CD4-positive, alpha-beta memory T cell (primary cell): ENCODE measurements at places on chromosomes 3 and 15.
A peak's percentile ranks its signal among the peaks of the same experiment; 100 is the strongest.

- DNase-seq: no peak
These were observed 281.0 kb upstream of the TBL1XR1 start for GRCh38 chr3:177478170-177478867.

DNA sequence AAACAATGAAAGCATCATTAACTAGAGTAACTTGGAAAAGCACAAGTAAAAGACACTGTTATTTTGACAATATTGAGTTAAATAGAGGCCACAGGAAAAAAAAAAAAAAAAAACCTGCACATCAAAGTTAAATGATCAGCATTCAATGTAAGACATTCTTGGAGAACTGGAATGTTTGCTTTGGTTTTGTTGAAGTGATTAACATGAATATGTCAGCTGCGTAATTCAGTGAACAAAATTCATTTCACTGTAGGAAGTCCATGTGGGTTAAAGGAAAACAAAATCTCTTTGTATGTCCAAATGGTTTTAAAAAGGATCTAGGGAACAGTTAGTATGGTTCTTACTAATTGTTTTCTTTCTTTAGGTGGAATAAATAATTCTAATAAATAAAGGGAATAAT, 252.8 kb upstream of the CNTN6 start:
- DNase-seq: no peak

DNA sequence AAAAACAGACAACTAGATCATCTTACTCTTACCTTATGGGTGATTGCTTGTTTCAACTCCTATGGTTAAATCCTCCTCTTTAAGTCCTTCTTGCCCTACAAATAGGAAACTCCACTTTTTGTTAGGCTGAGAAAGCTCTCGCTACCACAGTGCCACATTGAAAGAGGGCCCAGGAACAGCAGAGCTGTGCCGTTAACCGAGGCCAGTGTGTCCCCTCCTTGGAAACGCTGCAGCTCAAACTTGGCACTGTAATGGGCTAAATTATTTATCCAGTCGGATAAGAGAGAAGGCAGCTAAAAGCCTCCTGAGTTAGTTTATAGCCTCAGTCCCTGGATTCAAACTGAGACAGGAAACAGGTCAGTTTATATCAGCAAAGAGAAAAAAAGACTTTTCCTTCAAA, 46.1 kb downstream of the KBTBD12 start:
- DNase-seq: no peak

DNA sequence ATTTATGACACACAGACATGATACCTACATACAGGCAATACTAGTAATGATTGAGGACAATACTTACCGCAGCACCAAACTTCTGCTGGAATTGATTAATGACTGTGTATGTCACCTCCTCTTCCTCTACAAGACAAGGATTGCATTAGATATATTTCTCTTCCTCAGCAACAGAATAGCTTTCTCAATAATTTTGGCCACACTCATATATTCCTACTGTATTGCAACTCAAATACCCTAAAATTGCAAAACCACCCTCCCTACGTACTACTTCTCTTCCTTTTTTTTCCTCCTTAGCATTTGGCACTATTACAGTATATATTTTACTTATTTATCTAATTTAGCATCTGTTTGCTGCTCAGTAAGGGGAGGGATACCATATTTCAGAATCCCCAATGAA, 14.8 kb downstream of the EXD1 start:
- DNase-seq: no peak

- DNase-seq: no peak
These were observed 1029.2 kb downstream of the OTOL1 start for GRCh38 chr3:162525771-162526170.

- no peak for DNase-seq
These were observed 70.3 kb downstream of the LYSMD4 start for GRCh38 chr15:99662903-99663302.

DNA sequence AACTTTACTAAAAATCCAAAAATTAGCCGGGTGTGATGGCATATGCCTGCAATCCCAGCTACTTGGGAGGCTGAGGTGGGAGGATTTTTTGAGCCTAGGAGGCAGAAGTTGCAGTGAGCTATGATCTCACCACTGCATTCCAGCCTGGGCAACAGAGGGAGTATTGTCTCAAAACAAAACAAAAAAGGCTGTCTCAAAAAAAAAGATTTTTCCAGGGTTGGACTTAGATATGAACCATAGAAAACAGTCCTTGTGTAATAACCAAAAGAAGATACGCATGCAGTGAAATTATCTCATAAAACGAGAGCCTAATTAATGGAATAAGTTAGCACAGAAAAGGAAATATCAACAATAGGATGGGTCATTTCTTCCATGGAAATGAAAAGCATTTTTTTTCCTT, 320.4 kb upstream of the RASGRP1 start:
- DNase-seq: no peak

- DNase-seq: no peak
These were observed 135.5 kb upstream of the COL8A1 start for GRCh38 chr3:99502871-99503270.

DNA sequence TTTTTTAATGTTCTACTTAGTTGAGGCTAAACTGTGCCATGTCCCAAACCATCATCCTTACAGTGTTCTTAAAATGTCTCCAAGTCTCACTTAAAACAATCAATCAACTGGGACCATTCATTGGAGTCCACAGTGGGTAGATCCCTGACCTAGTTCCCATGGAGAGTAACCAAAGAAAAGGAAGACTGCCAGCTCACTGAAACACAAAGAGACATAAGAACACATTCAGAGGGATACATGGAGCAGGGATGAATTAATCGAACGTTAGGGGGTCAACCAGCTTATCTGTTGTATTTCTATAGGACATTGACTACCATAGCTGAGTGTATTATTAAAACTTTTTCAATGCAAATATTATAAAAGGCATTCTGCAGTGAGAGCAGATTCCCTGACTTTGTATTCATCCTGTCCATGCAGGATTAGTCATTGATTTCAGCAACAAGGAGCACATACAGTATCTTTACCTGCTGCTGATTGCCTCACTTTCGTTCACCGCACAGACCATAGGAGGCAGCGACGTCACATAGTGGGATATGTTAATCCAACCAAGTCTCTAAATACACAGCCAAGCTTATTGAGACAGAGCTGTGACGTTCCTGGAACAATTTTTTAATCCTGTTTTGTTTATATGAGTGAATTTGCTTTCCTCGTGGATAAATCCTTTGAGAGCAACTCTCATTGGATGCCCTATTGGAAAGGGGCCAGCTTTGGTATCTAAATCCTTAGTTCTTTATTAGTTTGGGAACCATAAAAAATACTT, 364.9 kb upstream of the RBMS3 start:
- no peak for DNase-seq

DNA sequence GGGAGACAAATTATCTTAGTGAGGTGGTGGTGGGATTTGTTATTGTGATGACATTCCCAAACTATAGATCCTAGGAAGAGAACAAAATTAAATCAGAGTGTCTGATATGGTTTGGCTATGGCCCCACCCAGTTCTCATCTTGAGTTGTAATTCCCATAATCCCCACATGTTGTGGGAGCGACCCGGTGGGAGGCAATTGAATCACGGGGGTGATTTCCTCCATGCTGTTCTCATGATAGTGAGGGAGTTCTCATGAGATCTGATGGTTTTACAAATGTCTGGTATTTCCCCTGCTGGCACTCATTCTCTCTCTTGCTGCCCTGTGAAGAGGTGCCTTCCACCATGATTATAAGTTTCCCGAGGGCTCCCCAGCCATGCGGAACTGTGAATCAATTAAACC, 62.0 kb downstream of the RPL22L1 start:
- DNase-seq: no peak

DNA sequence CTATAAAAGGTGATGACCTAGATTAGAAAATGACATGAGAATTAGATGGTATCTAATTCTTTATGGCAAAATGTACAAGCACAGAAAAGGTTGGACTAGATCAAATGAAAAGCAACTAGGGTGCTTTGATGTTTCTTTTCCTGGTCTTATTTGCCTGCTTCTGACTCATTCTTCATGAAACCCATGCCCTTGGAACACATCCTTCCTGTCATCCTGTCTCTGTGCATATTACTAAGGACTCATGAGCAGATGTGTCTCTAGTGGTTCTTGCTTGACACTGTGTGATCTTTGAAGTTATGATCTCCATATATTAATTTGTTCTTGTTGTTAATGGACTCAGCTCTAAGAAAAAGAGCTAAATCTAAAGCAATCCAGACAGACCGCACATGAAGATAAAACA, 314.0 kb downstream of the ERC2 start:
- DNase-seq: no peak

GRCh38 chr15:40926659-40927494, 2.3 kb upstream of the DLL4 start:
- no peak for DNase-seq

DNA sequence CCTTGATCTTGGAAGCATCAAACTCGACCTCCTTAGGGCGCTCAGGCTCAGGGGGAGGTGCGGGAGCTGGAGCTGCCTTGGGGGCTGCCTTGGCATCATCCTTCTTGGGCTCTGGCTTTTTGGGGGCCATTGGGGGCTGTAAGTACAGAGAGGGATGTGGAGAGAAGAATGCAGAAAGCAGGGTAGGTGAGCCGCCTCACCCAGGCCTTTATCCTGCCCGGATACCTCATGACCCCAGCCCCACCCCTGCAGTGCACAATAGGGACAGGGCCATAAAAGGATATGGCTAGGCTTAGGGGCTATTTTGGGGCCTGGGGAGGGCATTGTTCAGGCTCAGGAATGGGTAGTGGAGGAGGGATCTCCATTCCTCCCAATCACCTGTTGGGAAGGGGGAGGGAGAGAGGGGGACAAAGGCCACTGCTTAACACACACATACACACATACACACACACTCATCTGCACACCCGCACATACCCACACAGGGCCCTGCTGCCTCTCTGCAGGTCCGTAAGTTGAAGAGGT, at the start of gene MYL3:
TSS of gene MYL3 (minus strand) at position 184 of the 522 bp plus-strand sequence. CDS start at position 130, 54 bp downstream.
- peak; percentile 34 for DNase-seq

DNA sequence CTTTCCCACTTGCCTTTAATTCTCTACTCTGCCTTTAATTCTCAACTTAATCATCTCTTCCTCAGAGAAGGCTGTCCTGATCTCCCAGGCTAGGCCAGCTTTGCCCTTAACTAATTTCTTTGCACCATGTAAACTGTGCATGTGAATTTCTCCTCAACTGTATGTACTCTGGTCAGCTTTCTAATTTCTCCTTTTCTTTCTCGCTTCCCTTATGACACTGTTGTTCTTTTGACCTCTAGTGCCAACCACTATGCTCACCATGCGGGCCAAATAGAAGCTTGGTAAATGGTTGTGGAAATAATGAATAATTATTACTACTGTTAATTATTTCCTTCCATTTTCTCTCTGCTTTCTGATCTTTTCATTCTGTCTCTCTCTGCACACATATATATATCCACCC, 269.0 kb upstream of the CRBN start:
- DNase-seq: no peak

GRCh38 chr15:60374628-60375081, 23.1 kb downstream of the ANXA2 start:
- DNase-seq: no peak

- no peak for DNase-seq
These were observed 17.9 kb upstream of the STIMATE start for GRCh38 chr3:52915294-52915693.

DNA sequence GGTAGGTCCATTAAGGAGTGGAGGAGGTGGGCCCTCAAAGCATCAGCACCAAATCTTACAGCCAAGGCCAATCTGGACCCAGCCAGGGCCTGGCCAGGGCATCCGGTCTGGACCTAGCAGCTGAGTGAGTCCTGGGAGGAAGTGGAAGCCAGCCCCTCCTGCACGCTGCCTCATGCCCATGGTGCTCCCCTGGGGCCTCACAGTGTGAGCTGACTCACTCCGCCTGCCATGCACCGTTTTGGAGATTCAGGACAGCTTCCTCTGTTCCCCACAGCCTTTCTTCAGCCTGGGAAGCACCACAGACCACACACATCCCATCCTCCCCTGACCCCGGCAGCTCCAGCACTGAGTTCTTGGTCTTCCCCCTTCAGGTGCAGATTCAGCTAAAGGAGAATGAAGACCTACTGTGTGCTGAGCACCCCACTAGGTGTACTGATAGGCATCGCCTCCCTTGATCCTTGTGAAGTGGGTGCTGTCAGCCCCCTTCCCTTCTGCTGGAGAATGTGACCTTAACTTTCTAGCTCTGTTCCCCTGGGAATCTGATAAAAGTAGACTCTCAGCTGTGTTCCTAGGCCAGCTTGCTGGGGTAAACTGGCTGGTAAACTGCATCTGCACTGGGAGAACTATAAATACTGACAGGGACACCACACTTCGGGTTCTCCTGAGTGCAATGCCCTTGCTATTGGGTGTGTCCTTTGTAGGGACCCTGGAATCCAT, 36.8 kb upstream of the SEC13 start:
- DNase-seq: no peak

DNA sequence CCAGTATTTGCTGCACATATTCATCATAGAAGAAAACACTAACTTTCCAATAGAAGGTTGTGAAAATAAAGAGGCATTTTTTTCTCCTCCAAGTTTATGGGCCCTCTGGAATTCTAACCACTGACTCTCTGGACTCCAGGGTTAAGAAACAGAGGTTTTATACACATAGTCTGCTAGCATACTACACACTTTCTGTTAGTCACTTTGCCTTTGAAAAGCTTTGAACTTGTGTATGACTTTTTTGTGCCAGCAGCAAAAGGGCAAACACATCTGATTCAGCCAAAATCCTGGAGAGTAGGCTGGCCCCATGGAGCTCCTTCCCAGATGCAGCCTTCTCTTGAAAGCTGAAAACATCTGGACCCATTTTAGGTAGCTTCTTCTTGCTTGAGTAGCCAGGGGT, 6.2 kb downstream of the ZIC4 start:
- no peak for DNase-seq

GRCh38 chr3:81967393-81967792, 205.9 kb upstream of the GBE1 start:
- no peak for DNase-seq

DNA sequence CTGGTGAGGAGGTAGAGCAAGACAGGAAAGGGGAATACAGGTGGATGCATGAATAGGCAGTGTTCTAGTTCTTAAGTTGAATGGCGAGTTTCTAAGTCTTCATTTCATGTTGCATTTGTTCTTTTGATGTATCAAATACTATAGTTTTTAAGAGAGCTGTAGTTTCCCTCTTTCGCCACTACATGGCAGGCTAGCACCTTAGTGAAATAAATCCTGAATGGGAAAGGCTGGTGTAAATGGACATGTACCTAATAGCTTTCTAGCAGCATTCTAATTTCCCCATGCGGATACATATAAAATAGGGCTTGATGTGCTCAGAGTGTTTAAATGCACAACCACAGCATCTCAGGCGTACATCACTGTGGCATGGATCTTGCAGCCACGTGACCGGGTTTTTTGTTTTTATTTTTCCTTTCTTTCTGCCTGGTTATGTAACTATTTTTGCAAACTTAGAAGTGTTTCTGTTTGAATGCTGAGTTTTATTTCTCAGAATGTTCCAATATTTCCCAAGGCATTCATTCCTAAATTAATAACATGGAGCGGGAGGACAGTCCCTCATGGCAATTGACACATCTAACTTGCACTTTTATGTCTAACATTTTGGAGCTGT, 23.5 kb upstream of the CLN6 start:
- DNase-seq: peak; percentile 48

GRCh38 chr3:184327171-184327570, 10.2 kb upstream of the FAM131A start:
- no peak for DNase-seq

GRCh38 chr3:106534206-106534605, 665.4 kb upstream of the CBLB start:
- DNase-seq: peak; percentile 50

GRCh38 chr3:7392206-7392605, 531.3 kb downstream of the GRM7 start:
- no peak for DNase-seq
